ENCODE measurements at places on chromosomes 3 and 15.

GRCh38 chr15:60326824-60327654 is 70.7 kb downstream of the ANXA2 start:
- DNase-seq, result no peak

GRCh38 chr3:38226273-38226672 is 39.3 kb upstream of the SLC22A13 start:
- no peak for DNase-seq

DNA sequence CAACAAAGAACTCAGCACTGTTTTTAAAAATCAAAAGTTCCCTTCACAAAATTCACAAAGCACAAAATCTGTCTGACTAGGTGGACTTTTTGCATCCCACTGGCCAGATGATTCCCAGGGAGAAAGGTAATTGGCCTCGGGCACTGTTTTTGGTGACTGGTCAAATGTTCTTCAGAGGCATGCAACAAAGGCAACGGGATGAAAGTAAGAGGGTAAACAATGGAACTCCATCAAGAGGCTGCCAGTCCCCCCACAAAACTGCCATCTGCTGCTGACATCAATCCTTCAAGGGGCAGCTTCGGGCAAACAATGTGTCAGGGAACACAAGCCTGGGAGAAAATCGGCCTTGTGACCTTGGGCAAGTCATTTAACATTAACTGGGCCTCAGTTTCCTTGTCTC is 3.3 kb downstream of the SRGAP3 start:
- no peak for DNase-seq

- DNase-seq, result no peak
These were observed 31.1 kb downstream of the SLC28A1 start for GRCh38 chr15:84915606-84915958.

DNA sequence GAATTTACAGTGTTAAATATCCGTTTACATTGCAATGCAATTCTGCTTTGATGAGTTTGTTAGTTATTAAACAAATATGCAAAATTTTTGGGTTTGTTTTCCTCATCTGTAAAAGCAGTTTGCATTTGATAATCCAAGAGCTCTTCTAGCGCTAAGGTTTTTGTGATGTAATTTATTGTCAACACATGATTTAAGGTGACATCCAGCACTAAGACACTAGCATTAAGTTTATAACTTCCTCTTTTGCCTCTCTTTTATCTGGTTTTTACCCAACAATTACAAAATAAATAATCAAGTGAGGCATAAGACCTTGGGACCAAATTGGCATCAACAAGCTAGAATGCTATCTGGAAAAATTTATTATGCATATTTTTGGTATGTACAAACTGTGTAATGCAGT is 969 bp upstream of the DNAJC19 start:
- DNase-seq, result no peak

- DNase-seq, result no peak
These were observed 59.4 kb downstream of the MYO9A start for GRCh38 chr15:72058585-72058984.

- DNase-seq, result no peak
These were observed 172.0 kb downstream of the STT3B start for GRCh38 chr3:31704591-31705179.

DNA sequence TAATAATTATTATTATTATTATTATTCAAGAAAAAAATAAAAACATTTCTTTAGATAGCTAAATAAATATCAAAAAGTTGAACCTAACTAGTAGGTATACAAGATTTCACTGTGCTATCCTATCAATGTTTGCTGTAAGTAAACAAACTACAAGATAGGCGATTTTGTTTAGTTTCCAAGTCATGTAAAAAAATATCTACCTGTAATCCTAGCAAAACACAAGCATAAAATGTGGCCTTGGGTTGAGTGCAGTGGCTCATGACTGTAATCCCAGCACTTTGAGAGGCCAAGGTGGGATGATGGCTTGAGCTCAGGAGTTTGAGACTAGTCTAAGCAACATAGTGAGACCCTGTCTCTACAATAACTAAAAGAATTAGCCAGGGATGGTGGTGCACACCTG is 71.6 kb upstream of the CSPG5 start:
- DNase-seq, result no peak

GRCh38 chr3:87158823-87159222 is 68.3 kb upstream of the CHMP2B start:
- no peak for DNase-seq

DNA sequence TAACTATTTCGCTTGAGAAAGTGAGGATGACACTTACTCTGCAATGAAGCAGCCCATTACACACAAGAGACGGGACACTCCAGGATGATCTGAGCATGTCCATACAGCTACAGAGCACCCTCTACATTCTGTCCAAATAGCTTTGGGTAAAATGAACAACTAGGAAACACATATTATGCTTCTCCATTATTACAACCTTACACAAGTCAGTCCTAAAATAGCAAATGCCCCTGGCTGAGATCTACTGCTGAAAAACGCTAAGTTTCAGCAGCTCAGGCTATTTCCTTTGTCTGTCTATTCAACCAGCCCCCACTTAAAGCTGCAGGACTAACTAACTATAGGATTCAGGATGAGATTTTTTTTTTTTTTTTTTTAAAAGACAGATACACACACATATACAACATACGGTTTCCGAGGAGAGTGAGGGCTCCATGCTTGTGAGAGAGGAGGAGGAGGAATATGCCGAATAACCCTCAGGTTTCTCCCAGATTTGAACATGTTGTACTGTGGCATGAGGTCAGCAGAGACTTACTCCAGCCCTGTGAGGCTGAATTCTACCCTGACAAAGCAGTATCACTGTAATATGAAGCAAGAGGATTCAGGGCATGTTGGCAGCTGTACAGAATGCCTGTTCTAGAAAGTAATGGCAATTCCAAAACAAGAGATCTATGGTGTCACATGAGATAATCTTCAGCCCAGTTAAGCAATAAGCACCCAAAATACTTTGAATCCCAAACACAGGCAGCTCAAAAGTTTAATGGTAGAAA is 117.3 kb upstream of the PLXND1 start:
- no peak for DNase-seq

DNA sequence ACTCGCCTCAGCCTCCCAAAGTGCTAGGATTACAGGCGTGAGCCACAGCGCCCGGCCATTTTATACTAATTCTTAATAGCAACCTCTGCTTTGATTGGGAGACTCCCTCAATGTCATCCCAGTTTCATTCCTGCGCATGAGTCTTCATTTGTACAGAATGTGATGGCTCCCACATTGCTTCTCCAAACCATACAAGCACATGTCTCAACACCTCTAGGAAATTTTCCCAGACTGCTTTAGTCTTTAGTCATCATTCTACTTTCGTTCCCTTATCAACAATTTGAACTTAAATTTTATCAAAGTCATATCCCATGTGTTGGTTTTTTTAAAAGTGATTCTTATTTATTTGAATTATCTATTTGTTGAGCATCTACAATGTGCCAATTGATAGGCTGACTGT is 58.1 kb downstream of the SNX4 start:
- no peak for DNase-seq

DNA sequence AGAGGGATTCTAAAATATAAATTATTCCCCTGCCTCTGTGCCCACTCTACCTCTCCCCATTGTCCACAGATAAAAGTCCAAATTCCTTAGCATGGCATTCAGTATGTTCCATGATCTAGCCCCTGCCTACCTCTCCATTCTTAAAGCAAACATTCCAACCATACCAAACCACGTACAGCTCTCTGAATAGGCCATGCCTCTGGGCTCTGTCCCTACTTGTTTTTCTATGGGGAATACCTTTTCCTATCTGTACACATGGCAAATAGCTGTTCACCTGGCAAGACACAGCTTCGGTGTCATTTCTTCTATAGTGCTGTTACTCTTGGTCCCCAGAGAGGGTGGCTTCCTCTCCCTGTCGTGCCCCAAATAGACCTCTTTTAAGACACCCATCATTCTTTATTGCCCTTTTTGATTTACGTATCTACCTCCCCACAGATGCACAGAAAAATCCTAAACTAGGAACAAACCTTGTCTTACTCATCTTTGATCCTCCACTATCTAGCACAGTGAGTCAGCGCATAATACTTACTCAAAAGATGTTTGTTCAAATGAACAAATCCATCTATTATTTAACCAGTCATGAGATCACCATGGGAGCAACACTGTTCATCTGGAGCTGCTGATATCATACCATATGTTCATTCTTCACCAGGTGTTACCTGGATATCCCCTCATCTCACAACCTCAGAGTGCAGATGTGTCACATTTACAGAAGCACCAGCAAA is 329.8 kb downstream of the THSD4 start:
- no peak for DNase-seq

GRCh38 chr15:89333011-89333860 is 1.4 kb downstream of the POLG start:
- DNase-seq, result no peak

GRCh38 chr3:190514413-190515153 is 698 bp downstream of the IL1RAP start:
- no peak for DNase-seq

DNA sequence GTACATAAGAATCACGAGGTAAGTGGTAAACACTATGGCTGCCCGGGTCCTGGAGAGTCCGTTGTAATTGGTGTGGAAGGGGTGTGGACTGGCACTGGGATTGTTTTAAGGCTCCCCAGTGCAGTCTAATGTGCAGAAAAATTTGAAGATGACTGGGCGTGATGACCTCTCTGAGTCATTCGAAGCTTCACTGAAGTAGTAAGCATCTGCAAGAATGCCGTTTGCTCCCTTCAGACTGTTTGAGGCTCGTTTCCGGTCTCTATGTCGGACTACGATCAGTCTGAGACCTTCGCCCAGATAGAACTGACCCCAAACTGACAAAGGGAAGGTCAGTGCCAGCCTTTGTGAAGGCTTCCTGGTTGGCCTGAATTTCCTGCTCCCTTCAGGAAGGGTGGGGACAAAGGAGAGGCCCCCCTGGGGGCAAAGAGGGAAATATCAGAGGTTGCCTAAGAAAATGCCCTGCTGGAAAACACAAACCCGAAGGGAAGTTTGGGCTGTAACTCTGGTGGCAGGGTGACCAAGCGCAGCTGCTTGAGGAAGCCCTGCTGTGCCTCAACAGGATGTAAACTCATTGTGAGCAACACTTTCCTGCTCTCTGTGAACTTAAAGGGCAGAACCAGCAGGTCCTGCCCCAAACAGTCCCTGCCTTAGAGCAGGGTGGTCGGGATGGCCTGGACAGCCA is 34.6 kb downstream of the BTD start:
- no peak for DNase-seq

- no peak for DNase-seq
These were observed 15.5 kb upstream of the PCSK6 start for GRCh38 chr15:101504866-101505609.

DNA sequence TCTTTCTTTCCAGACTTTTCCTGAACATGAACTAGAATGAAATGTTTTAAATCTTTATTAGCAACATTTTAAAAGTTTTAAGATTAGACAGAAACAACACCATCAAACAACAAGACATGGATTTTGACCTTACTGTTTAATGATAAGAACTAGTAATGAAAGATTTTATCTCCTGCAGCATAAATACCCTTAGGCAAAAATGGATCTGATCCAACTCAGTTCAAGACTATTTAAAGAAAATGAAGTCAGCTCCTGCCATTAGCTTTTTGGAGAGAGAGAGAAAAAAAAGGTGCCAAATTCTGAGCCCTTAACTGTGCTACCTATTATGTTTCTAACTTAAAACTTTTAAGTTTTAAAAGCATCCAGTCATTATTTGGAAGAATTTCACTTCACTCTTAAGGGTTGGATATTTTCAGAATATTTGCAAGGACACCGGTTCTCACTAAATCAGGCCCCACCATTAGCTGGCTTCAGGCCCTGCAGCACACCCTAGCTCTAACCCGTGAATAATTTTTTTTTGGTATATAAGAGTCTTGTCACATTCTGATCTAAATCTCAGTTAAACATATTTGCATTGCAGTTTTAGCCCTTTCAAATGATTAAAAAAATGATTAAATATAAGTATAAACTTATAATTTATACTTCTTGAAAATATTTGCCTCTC is 60.0 kb downstream of the NR1I2 start:
- no peak for DNase-seq

GRCh38 chr3:136409549-136409948 is 159.4 kb downstream of the PCCB start:
- DNase-seq, result no peak

- DNase-seq, result no peak
These were observed 210.6 kb upstream of the ZPLD1 start for GRCh38 chr3:102224171-102224570.

- no peak for DNase-seq
These were observed 27.3 kb downstream of the STARD5 start for GRCh38 chr15:81296673-81297072.

DNA sequence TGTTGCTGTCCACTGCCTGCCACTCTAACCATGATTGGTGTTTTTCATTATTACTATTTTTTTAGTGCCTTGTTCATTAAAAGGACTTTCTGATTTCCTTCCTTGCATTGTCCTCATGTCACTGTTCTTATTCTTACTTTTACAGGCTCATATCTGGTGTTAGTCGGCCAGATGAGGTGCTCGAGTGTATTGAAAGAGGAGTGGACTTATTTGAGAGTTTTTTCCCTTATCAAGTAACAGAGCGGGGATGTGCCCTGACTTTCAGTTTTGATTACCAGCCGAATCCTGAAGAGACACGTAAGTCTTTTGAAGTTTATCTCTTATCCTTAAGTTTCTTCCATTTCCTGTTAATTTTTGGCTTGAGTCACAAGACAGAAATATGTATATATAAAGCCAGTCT is 23.2 kb downstream of the QTRT2 start:
- DNase-seq, result no peak

GRCh38 chr3:111619833-111620232 is 24.7 kb upstream of the ZBED2 start:
- no peak for DNase-seq

- DNase-seq, result no peak
These were observed 133.7 kb upstream of the POU1F1 start for GRCh38 chr3:87410110-87410509.

DNA sequence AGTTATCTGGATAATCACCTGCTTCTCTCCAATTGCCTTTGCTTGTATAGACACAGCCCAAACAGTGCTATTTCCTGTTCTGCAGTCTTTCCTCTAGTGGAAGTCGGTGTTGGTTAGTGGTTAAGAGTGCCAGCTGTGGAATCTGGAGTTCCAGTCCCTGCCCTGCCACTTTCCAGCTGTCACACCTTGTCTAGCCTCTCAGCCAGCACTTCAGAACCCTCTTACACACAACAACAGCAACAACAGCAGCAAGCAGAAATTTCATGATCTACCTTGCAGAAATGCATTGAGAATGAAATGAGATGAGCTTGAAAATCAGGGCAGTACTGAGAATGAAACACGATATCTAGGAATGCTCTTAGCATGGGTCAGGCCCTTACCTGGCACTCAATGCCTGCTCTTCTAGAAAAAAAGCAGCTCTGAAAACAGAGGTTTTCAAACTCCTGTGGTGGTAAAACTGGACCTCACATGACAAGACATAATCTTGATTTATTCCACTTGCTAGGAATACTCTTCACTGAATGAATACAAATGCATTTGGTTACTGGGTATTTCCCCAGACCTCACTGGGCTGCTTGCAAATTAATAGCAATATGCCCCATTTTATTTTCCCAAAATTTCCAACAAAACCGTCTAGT is 3.3 kb upstream of the WNT5A start:
- DNase-seq, result no peak

DNA sequence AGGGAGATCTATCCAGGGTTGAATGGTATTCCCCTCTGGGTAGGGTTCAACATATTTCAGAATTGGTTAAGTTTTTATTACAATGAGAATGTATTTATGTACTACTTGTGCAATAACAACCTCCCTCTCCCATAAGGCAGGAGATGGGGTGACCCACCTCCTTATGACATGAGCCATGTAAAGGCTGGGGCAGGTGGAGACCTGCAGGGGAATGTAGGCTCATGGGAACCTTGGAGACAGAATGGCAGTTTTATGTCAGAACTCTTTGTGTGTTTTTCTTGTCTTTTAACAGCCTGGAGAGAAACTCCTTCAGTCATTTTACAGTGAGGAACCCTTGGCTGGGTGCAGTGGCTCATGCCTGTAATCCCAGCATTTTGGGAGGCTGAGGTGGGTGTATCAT is 24.6 kb upstream of the INSYN1 start:
- no peak for DNase-seq

Data from NCI-H2081 treated with DMSO at 0.1 percent for 48 hours (cell line).